ENCODE measurements at places on chromosomes 6 and 20. TPM values are rescaled to one million over a fixed set of nuclear protein-coding genes. Genes with fewer than 3 reads are reported as not detected.

DNA sequence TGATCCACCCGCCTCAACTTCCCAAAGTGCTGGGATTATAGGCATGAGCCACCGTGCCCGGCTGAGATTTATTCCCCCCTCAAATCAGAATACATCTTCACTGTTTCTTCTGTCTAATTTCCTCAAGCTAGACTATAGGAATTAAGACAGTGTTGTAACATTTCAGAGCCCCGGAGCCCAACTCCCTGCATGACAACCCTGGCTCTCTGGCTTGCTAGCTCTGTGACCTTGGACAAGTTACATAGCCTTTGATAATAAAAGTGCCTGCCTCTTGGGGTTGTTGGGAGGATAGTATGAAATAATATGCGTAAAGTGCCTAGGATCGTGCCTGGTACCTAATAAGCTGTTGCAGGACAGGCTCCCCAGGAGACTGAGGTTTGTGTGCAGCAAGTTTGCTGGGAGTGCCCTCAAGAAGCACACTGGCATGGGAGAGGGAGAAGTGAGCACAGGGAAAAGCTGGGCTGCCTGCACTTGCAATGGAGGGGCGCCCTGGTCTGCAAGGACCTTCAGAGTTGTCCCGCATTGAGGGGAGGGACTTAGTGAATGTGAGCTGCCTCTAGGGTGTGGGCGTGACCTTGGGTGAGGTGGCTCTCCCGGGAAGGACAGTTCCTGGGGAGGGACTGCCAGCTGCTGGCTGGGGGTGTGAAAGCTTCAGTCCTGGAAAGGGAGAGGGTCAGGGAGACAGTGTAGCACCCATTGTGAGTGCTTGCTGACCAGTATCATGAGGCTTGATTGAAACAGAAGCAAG lies 43.4 kb downstream of the TAF8 start:
- no peak for DNase-seq

DNA sequence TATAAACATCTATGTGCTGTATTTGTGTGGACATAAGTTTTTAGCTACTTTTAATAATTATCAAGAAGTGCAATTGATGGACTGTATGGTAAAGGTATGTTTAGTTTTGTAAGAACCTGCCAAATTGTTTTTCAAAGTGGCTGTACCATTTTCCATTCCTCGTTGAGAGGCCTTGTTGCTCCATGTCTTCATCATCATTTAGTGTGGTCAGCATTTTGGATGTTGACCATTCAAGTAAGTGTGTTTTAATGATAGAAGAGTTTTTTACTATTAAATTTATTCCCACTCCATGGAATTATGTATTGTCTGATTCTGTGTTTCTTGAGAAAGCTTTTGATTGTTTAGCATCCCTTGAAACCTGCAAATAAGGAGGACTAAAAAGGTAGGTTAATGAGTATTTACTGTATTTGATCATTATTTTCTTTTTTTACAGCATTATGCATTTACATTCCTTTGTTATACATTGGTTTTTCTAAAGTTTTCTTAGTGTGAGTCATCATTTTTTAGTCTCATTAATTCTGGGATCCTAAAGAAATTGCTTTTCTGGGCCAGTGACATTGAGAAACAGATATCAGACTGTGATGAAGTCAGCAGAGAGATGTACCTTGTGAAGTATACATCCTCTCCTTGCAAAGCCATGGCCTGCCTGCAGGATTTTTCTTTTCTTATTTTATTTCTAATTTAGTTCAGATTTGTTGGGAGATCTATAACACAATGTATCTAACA lies 312.8 kb upstream of the PTCHD4 start:
- no peak for DNase-seq

Gene DDX43
- total RNA-seq = 2.0 TPM

DNA sequence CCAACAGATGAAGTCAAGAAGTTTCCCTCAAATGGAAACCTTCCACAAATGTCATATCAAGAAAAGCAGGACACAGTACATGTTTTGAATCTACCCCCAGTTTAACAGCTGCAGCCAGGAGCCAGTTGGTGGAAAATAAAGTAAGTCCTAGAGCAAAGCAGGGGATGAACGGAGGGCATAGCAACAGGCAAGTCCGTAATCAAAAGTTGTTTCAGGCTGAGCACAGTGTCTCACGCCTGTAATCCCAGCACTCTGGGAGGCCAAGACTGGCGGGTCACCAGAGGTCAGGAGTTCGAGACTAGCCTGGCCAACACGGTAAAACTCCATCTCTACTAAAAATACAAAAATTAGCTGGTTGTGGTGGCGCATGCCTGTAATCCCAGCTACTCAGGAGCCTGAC lies 2.4 kb upstream of the SALL4 start:
- DNase-seq = no peak

Gene SLC32A1
- not detected for total RNA-seq

Gene RWDD1
- total RNA-seq = 40.4 TPM

Gene AK9
- total RNA-seq = 19.8 TPM

DNA sequence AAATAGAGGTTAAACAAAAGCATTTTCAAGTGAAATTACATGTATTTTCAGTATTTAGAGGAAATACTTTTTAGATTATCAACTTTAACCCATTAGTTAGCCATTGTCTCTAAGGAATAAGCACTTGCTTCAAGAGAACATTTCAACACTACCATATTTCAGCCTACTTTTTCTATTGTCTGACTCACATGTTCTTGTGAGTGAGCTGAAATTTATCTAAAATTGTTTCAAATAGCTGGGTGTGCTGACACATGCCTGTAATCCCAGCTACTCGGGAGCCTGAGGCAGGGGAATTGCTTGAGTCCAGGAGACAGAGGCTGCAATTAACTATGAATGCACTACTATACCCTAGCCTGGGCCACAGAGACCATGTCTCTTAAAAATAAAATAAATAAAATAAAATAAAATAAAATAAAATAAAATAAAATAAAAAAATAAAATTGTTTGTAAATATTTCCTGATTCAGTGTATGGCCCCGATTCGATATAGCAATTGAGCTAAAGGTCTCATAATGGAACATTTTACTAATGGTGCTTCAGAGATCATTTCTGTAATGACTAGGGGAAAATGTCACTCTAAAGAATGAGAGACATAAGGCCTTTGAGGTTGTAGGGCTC lies 324.6 kb upstream of the PLCB4 start:
- no peak for DNase-seq

DNA sequence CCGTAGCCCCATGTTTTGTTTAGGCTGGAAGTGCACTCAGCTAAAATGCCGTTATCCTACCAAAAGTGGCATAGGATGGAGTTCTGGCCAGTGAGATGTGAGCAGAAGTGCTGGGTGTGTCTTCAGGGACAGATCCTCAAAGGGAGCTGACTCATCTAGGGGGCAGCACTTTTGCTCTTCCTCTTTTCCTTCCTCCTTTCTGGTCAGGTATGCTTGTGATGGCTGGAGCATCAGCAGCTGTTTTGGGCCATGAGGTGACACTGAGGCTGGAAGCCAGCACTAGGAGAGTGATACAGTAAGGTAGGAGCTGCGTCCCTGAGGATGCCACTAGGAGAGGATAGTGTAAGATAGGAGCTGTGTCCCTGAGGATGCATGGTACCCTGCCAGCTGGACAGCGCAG lies 4.6 kb upstream of the OSBPL2 start:
- DNase-seq = no peak

- no peak for DNase-seq
These were observed 423.5 kb downstream of the MEI4 start for GRCh38 chr6:78076371-78076770.

Gene HEY2
- 5.2 TPM for total RNA-seq

DNA sequence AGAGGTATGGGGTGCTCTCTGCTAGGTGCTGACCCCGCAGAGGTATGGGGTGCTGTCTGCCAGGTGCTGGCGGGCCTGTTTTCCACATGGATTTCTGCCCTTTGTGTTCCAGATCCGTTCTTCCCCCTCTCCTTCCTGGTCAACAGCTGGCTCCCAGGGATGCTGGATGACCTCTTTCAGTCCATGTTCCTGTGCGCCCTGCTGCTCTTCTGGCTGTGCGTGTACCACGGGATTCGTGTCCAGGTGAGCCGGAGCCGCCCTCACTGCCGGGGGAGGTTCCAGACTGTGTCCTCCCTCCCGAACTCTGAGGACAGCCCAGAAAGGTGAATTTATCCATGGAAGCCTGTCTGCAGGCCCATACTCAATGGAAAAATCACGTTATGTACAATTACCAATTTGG lies 36.3 kb downstream of the DYNLT1 start:
- DNase-seq = no peak

DNA sequence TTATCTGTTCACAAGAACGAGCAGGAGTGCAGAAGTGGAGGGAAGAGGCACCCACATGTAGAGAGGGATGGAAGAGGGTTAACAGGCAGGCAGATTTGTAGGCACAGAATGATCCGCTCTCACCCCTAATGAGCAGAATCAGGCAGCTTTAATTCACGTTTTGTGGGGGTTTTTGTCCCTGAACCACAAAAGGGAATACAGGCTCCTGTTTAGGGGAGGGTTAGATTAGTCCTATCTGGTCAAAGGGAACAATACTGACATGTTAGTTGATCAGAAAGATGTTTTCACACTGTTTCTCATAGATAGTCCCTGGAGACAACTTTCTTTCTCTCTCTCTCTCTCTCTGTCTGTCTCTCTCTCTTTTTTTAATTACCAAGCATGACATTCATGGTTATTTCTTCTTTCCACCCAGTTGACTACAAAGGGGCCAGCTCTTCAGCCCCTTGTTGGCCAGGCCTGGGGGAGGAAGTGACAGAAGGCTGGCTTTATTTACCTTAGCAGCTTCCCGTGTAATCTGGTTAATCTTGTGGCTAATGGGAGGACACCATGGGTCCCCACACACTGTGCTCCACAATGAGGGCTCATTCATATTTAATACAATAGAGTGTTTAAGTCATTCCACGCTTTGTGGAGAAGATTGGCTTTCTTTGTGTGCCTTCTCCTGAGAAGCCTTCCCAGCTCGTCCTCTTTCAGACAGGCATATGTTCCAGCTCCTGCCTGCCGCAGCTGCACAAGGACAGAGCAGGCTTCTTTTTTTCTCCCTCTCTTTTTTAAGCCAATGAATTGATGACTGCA lies 958.8 kb downstream of the TFAP2A start:
- DNase-seq = no peak

Gene SLC22A3
- 321 TPM for total RNA-seq

DNA sequence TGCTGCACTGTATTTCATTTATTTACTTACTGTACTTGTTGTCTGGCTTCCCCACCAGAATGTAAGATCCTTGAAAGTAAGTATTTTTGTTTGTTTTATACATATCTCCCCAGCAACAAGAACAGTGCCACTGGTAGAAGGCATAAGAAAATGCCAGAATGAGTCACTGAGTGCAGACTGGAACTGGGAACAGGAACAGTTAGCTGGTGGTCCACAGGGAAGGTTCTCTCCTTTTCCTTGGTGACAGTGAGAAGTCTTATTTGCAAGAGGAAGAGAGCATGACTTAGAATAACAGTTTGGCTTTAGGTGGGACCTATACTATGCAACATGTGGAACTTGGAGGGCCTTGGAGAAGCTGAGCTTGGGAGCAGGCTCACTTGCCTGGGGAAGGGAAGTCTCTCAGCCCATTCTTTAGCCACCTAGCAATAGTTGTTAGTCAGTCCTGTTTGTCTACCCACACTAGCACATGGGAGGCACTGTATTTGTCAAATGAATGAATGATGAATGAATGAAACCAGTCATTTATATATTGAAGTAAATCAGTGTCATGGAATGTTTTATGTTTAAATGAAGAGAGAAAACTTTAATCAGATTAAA lies 203.5 kb downstream of the KCNQ5 start:
- DNase-seq = no peak
